Urinary bladder (tissue), 4 donors: ENCODE measurements at places on chromosomes 5 and 9. TPM values are rescaled to one million over a fixed set of nuclear protein-coding genes. Genes with fewer than 3 reads are reported as not detected.

GABBR2 gene
- total RNA-seq, result 0.53 TPM

TGFBI gene
- 394 TPM for total RNA-seq

SLC34A1 gene
- not detected for total RNA-seq

SAXO1 gene
- 0.21 TPM for total RNA-seq

LHX3 gene
- not detected for total RNA-seq

PCDHB11 gene
- total RNA-seq, result 7.3 TPM

PRRX2 gene
- total RNA-seq, result 8.6 TPM

OR1J4 gene
- total RNA-seq, result not detected

NR5A1 gene
- total RNA-seq, result not detected

SHROOM1 gene
- total RNA-seq, result 7.2 TPM

TIMD4 gene
- total RNA-seq, result 1.7 TPM

GAPT gene
- 3.0 TPM for total RNA-seq

KIF24 gene
- 5.8 TPM for total RNA-seq

MAN1B1 gene
- 29.1 TPM for total RNA-seq

CBY3 gene
- not detected for total RNA-seq

CDKN2A gene
- 0.85 TPM for total RNA-seq

FOXI1 gene
- total RNA-seq, result not detected

SLC46A2 gene
- total RNA-seq, result 3.1 TPM

LOX gene
- total RNA-seq, result 158 TPM
